ENCODE measurements at places on chromosomes 7 and 10.

DNA sequence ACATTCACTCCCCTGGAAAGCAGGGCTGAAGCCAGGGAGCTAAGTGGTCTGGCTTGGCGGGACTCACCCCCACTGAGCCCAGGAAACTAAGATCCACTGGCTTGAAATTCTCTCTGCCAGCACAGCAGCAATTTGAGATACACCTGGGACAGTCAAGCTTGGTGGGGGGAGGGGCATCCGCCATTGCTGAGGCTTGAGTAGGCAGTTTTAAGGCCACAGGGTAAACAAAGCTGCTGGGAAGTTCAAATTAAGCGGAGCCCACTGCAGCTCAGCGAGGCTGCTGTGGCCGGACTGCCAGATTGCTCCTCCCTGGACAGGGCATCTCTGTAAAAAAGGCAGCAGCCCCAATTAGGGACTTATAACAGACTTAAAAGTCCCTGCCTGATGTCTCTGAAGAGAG, 108.2 kb upstream of the FAM13C start:
- no peaks in the 10 kb centered on the region for H3K36me3 ChIP-seq
- no peak overlapping the region for H3K27ac ChIP-seq
- no peaks in the 10 kb centered on the region for H3K27me3 ChIP-seq
- H3K4me1 ChIP-seq: no peaks in the 10 kb centered on the region

DNA sequence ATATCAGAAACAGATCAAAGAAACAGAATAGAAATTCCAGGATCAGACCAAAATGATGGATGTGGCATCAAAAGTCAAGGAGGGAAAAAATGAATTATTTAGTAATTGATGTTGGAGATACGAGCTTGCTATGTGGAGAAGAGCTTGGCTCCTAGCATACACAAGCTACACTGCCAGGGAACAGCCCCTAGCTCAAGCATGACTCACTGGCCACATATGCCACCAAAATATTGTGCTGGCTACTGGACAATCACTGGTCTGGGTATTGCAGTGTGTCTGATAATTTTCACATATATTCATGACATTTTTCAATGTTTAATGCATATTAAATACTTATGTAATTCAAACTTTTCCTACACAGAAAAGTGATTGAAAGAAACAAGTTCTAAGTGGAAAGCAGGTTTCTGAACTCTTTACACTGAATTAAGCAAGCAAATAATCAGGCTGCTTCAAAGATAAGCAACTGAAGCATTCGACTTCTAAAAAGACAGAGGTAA, 59.3 kb downstream of the OAT start:
- no peak overlapping the region for H3K4me3 ChIP-seq
- H3K36me3 ChIP-seq: no peaks in the 10 kb centered on the region
- no peak for DNase-seq
- no peaks in the 10 kb centered on the region for H3K27me3 ChIP-seq

DNA sequence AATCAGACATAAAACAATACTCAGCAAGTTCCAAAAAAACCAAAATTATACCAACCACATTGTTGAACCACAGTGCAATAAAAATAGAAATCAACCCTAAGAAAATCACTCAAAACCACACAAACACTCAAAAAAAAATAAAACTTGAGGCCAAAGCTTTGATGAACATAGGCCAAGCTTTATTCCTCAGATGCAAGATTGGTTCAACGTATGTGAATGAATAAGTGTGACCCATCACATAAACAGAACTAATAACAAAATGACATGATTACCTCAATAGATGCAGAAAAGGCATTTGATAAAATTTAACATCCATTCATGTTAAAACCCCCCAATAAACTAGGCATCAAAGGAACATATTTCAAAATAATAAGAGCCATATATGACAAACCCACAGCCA, 506.1 kb upstream of the FZD8 start:
- H3K36me3 ChIP-seq: no peaks in the 10 kb centered on the region
- no peaks in the 10 kb centered on the region for H3K4me1 ChIP-seq
- H3K27me3 ChIP-seq: no peaks in the 10 kb centered on the region
- H3K27ac ChIP-seq: no peak overlapping the region
- H3K4me3 ChIP-seq: no peak overlapping the region
- no peak for DNase-seq

GRCh38 chr7:128904381-128905197, 5.9 kb downstream of the KCP start:
- no peak overlapping the region for H3K27ac ChIP-seq
- DNase-seq: peak; percentile 88
- no peaks in the 10 kb centered on the region for H3K4me1 ChIP-seq
- no peak overlapping the region for H3K4me3 ChIP-seq

GRCh38 chr7:99605527-99605926, 7.5 kb downstream of the TMEM225B start:
- H3K4me1 ChIP-seq: no peaks in the 10 kb centered on the region
- no peak overlapping the region for H3K27ac ChIP-seq
- H3K36me3 ChIP-seq: no peaks in the 10 kb centered on the region
- DNase-seq: no peak

All from Karpas-422 (cell line).